ENCODE measurements at places on chromosomes 1 and 21. TPM values are rescaled to one million over a fixed set of nuclear protein-coding genes. Genes with fewer than 3 reads are reported as not detected.
A peak's percentile ranks its signal among the peaks of the same experiment; 100 is the strongest.

GRCh38 chr1:10431070-10431730 is 967 bp downstream of the CENPS start:
- peak overlapping the region; percentile 89 for H3K4me3 ChIP-seq
- peaks cover 10% of the 10 kb centered on the region for H3K4me1 ChIP-seq
- peak; percentile 14 for DNase-seq
- peak overlapping the region; percentile 87 for H3K27ac ChIP-seq

DNA sequence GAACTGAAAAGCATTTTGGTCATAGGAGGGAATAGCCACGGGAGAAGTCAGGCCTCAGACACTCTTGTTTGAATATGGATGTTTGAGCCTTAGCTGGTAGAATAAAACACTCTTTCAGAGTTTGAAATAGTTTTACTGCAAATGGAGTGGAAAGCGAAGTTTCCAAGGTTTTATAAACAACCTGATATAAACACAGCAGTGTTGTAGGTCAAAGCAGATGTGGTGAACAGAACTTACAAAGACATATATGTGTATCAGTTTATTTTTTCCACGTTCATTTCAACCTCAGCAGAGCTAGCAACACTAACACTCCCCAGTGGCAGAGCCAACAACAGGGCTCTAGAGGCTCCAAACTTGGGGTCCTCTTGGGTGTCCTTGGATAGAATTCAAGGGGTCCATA is 89.9 kb downstream of the WLS start:
- H3K4me1 ChIP-seq, result no peaks in the 10 kb centered on the region
- peaks cover 11% of the 10 kb centered on the region for H3K36me3 ChIP-seq
- H3K27me3 ChIP-seq, result no peaks in the 10 kb centered on the region
- H3K27ac ChIP-seq, result no peak overlapping the region

The YY1AP1 gene
- total RNA-seq, result 78.6 TPM

DNA sequence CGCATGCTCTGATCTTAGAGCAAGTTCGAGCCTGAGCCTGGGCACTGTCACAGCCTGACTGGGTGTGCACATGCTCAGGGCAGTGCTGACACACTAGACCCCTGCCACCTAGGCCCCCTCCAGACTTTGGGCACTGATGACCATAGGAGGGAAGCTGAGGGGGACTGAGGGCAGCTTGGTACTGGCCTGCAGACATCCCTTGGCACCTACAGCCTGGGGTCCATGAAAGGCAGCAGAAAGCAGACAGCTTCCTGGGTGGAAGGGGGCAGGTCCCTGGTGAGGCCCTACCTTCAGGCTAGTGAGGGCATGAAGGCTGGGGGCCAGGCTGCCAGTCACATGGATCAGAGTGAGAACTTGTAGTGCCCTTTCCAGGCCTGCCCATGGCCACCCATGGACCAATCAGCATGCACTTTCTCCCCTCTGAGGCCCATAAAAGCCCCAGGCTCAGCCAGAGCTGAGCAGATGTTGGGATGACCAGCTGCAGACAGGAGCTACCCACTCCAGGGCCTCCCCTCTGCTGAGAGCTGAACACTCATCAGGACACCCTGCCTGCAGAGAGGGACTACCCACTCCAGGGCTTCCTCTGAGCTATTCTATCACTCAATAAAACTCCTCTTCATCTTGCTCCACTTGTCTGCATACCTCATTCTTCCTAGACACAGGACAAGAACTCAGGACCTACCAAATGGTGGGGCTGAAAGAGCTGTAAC is 680.8 kb downstream of the MATN1 start:
- no peak for DNase-seq
- no peaks in the 10 kb centered on the region for H3K36me3 ChIP-seq
- H3K27me3 ChIP-seq, result no peaks in the 10 kb centered on the region
- no peak overlapping the region for H3K27ac ChIP-seq
- H3K4me3 ChIP-seq, result no peak overlapping the region
- H3K4me1 ChIP-seq, result no peaks in the 10 kb centered on the region

DNA sequence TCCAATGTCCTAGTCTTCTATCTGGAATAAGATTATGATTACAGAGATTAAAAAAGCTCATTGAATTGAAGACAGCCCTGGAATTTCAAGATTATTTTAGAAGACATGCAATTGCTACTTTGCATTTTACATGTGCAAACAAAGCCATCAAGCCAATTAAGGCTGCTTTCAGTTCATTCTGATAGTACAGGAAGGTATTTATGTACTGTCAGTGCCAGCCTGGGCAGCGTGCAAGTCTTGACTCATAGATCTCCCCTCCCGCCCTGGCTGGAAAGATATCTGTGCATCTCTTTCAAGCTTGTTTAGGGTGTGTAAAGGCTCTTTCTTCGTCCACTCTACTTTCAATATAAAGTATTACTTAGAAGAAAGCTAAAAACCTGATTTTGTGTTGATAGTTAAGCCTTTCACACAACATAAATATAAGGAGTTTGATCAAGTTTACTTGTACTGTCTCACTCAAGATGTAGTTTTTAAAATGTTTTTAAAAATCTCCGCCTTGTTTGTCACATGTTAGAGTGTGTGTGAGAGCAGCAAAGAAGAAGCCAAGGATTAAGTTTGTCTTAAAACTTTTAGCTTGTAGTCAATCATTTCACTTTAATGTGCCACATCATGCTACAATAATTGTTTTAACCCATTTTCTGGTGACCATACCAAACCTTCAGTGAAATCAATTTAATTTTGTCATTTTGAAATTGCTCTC is 13.6 kb upstream of the LYPLAL1 start:
- H3K27me3 ChIP-seq, result no peaks in the 10 kb centered on the region
- no peak overlapping the region for H3K27ac ChIP-seq
- no peaks in the 10 kb centered on the region for H3K36me3 ChIP-seq
- H3K4me1 ChIP-seq, result peaks cover 6% of the 10 kb centered on the region
- DNase-seq, result peak; percentile 65
- no peak overlapping the region for H3K4me3 ChIP-seq

DNA sequence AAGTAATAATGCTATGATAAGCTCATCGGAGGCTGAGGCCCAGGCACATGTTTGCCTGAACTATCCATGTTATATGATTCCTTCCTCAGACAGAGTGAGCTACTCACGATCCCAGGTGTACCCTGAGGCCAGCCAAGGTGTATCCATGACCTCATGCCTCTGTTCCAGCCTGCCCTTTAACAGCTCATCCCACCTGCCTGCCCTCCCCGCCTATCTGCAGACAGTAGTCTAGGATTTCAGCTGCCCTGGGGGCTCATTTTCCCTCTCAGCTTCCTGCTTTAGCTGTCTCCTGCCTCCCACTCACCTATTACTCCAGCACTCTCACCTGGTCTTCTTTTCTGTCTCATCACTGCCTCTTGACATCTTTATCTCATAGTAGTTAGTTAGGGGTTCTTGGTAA is 1.9 kb upstream of the IL24 start:
- DNase-seq, result peak; percentile 99
- peaks cover 15% of the 10 kb centered on the region for H3K36me3 ChIP-seq
- peaks cover 76% of the 10 kb centered on the region for H3K4me1 ChIP-seq
- no peaks in the 10 kb centered on the region for H3K27me3 ChIP-seq
- peak overlapping the region; percentile 89 for H3K27ac ChIP-seq
